ENCODE measurements at places on chromosomes 2 and 18.

DNA sequence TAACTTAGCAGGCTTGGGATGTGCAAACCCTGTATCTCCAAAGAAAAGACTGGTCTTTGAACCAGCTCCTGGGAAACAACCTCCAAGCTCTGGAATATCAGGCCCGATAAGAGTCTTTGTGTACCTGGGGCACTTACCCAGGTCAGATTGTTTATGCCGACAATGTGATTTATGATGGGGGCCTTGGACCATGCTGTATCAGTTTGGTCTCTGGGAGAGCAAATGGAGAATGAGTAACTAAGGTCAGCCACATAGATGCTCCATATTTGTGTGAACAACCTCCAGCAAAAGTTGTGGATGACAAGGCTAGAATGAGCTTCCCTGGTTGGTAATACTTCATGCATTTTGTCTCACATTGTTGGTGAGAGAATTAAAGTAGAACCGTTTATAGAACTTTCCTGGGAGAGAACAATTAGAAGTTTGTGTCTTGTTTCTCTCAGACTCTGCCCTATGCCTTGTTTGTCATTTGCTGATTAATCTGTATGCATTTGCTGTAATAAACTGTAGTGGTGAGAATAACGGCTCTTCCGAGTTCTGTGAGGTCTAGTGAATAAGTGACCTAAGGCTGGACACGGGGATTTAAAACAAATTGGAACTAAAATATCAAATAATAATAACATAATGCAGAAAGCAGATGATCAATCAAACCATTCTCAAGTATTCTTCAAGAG, 259.1 kb downstream of the XIRP2 start:
- DNase-seq, result no peak

DNA sequence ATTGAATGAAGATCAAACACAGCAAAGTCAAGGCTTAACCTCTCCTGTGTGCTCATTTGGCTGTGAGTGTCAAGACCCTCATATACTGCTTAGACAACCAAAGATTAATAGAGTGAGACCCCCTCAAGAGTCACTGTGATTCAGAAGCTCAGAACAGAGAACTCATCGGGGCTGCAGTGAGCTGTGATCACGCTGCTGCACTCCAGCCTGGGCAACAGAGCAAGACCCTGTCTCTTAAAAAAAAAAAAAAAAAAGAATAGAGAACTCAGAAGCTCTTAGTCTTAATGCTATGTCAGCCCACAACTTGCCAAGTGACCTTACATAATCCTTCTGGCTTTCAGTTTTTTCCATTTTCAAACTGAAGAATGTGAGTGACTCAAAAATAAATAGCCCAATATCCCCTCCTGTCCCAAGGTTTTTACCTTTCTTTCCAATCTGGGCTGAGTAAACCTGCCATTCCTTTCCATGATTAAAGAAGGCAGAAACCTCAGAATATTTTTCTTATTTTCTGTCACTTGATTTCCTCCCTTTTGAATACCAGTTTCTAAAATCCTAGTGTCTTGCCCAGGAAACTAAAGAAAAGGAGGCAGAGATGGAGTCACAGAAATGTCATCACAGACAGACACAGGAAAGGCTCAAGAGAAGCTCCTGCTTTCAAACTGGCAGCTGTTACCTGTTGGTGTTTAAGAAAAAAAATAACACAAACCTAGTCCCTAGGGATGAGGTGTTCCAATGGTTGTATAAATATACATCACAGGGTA, 102.4 kb downstream of the CACNB4 start:
- DNase-seq, result no peak

GRCh38 chr2:213199871-213200270, 48.5 kb upstream of the IKZF2 start:
- no peak for DNase-seq

GRCh38 chr2:86221066-86221684, 21.9 kb downstream of the MRPL35 start:
- peak; percentile 59 for DNase-seq

DNA sequence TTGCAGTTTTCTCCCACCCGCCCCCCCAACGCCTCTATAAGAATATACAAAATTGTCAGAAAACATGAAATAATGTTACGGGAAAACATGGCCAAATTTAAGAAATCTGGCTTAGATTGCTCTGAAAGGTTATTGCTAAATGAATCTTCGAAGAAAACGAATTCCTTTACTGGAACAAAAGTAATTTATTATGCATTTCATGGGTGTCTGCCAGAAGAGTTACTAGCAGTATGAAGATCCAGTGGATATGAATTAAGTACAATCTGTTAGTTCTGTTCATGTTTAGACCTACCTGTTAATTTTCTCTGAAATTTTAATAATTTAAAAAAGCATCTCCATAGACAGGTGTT, 21.9 kb downstream of the GATA6 start:
- DNase-seq, result no peak

DNA sequence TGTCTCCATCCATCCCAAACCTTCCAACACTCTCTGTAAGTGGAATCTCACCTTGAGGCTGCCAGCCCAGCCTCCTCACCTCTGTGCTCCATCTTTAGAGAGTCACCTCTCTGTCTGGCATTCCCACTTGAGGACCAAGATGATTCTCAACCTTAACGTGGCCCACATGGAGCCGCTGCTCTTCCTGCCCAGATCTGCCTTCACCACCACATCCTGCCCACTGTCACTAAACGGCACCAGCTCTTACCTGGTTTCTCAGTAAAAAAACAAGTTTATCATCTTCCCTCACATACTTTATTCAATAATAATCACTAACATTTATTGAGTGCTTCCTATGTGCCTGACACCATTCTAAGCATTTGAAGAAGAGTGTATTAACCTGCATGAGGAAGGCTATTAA, 80.4 kb downstream of the NEDD4L start:
- DNase-seq, result no peak

GRCh38 chr2:126413079-126413478, 242.9 kb upstream of the GYPC start:
- no peak for DNase-seq

DNA sequence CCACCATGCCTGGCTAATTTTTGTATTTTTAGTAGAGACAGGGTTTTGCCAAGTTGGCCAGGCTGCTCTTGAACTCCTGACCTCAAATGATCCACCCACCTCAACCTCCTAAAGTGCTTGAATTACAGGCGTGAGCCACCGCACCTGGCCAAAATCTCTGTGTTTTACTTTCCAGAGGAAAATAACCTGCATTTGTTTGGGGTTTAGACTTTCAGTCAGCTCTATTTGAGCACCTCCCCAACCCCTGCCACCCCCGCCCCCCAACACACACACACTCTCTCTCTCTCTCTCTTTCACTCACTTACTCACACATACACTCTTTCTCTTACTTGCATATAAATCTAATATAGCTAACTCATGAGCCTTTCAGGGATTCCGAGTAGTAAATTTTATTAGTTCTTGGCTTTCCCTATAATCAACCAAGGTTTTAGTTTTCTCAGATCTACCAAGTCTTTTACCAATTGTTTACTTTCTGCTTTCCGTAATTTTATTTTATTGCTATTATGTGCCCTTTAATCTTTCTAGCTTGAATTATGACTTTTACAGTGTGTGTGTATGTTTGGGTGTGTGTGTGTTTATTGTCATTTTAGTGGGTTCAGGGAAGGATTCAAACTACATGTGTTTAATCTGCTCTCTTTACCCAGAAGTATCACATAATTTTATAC, 24.5 kb downstream of the MFSD6 start:
- DNase-seq, result no peak

DNA sequence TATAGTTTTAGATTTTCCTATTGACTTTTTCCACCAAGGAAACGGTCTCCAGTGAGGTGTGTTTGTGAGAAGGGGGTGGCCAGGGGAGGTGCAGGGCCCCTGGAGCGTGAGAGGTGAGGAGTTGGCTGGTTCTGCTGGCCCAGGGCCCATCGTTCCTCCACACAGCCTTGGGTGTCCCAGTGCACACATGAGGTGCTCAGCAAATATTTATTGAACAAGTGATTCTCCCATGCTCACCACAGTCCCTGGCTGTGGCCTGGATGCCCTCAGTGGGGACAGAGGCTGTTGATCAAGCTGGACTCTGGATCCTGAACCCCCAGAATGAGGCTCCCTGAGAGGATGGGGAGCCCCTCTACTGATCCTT, 5.0 kb downstream of the HAAO start:
- DNase-seq, result no peak

- DNase-seq, result no peak
Measured at GRCh38 chr2:186717320-186718007, 23.6 kb downstream of the FAM171B start.

- DNase-seq, result no peak
Measured at GRCh38 chr2:140383781-140384180, 1603.6 kb upstream of the NXPH2 start.

GRCh38 chr2:86211033-86211795, 12.0 kb downstream of the MRPL35 start:
- no peak for DNase-seq

GRCh38 chr2:102109016-102109415, 33.5 kb upstream of the IL1R1 start:
- DNase-seq, result no peak

- no peak for DNase-seq
Measured at GRCh38 chr2:45344502-45344901, 266.6 kb downstream of the SRBD1 start.

- no peak for DNase-seq
Measured at GRCh38 chr2:30503007-30503694, 56.1 kb downstream of the LCLAT1 start.

DNA sequence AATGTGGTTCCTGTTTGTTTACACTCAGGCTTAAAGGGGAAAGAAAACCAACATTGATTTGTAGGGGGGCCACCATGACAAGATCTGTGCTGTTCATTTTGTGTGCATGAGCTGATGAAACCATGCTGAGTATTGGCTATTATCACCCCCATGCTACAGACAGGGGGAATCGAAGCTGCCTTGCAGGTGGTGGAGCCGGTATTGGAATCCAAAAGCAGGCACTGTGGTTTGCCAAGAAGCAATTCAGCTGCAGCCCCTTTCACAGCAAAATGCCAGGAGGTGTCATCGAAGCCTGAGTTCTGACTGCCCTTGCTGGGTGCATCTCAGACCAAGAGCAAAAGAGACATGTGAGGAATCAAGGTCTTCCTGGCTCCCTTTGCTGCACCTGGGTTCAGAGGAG, 221.9 kb downstream of the UXS1 start:
- no peak for DNase-seq

- DNase-seq, result no peak
Measured at GRCh38 chr2:18479947-18480369, 80.5 kb downstream of the RDH14 start.

GRCh38 chr2:180358458-180358857, 351.4 kb upstream of the CWC22 start:
- no peak for DNase-seq

- no peak for DNase-seq
Measured at GRCh38 chr2:166238176-166238575, 110.4 kb upstream of the SCN1A start.

GRCh38 chr2:67320861-67321587, 76.1 kb upstream of the ETAA1 start:
- no peak for DNase-seq

Measured in CD4-positive, alpha-beta T cell treated with Interferon gamma for 1 hour (primary cell).